ENCODE measurements at places on chromosomes 12 and 14.

DNA sequence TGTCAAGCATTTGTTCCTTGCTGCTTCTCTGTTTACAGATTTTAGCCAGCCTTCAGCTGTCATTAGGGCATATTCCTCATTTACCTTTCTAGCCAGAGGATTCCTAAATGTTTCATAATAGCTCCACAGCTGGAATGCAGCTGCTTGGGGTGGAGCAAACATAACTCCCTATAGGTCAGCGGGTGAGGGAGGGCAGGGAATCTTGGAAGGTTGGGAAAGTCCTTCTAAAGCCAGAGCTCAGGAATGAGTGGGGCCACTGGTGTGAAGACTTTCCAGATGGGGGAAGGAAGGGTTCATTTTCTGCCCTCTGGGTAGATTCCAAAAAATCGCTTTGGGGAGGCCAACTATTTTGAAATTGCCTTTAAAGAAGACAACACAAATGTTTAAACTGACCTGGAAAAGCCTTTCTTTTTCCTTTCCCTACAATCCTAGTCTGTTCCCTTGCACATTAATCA lies 16.3 kb upstream of the IRF2BPL start:
- no peak for DNase-seq

DNA sequence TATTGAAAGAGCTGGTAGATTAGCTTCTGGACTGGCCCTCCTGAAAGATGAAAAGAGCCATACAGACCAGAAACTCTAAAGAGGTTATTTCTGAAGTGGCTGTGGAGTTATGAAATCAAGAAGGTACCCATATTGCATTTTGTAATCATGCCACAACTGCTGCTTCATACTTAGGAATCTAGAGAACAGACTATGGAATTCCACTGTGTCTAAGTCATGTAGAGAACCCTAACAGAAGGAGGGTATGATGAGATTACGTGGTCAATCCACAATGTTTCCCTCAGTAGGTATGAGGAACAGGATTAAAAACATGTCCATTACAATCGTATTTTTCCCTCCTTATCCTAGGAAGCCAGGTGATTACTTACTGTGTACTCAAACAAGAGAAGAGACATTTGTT lies 708.8 kb downstream of the RERGL start:
- DNase-seq = no peak

DNA sequence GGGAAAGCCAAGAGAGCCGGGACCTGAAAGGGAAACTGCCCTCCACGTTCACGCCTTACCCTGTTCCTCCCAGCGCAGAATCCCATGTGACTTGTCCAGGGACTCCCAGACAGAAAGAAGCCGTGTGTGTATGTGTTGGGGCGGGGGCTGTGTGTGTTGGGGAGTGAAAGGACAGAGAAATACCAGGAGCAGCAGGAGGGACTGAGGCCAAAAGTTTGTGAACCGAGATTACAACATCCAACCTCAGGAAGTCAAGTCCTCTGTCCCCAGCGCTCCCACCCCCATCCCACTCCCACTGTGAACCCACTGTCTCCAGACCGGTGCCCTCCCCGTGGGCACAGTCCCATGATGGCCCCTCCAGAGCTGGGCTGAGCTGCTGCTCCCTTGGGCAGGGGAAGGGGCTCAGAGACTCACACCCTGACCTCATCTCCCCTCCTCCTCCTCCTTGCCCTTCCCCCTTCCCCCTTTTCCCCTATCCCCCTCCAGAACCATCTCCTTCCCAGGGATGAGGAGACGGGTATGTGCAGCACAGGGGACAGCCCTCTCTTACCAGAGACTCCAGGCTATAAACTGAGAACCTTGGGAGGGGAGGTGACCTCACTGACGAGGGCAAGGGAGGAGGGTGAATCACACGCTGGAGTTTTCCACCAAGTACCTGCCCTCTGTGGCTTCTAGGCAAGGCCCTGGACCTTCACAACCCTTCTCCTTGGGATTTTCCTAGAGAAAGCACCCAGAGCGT lies at the start of gene SLC6A12:
TSS of gene SLC6A12 (minus strand) at position 155 of the 739 bp plus-strand sequence. CDS start 4,171 bp downstream, outside the sequence.
- no peak for DNase-seq

DNA sequence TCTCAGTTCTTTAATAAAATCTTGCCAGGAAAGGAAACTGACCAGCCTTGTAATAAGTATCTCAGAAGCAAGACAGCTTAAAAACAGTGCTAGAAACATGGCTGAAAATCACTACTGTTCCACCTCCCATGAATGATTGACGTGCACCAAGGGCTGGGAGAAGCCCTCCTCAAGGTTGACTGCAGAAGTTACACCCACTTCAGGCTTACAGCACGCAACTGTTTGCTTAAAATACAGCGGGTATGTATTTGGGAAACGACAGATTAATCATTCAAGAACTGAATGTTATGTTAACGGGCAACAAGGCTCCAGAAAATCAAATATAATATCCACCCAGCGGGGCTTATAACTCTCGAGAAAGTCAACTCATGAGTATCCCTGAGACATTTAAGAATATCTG lies 22.1 kb downstream of the PRKD1 start:
- no peak for DNase-seq

DNA sequence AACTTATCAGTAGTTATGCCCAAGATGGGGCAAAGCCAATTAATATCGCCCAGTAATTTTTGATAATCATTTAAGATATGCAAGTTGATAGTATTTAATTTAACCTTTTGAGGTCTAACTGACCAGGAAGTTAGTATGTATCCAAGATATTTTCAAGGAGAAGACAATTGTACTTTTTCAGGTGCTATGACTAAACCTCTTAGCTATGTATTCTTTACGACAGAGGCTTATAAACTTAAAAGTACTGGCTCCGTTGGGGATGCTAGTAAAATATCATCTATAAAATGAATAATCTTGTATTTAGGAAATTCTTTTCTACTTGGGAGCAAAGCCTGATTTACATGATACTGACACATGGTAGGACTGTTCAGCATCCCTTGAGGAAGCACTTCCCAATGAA lies 40.3 kb downstream of the TMTC3 start:
- DNase-seq = no peak

- DNase-seq = no peak
These were observed 164.8 kb downstream of the SNAPC1 start for GRCh38 chr14:61927060-61927459.

- DNase-seq = no peak
These were observed 479.9 kb upstream of the NOVA1 start for GRCh38 chr14:27077710-27078109.

DNA sequence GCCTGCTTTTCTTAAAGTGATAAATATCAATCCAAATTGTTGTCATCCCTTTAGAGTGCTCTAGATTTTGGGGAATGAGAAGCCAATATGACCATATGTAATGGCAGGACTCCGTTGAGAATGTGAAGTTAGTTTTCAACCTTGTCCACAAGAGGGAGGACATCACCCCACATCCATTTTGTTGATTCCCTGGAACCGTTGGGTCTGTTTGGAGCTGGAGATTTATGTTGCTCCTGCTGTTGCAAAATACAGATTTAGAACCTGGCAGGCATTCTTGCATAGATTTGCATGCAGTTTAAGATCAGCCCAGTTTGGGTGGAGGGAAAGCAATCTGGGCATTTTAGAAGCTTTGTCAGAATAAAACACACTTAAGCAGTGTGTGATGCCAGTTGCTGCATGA lies 620.1 kb downstream of the NRXN3 start:
- peak; percentile 16 for DNase-seq

DNA sequence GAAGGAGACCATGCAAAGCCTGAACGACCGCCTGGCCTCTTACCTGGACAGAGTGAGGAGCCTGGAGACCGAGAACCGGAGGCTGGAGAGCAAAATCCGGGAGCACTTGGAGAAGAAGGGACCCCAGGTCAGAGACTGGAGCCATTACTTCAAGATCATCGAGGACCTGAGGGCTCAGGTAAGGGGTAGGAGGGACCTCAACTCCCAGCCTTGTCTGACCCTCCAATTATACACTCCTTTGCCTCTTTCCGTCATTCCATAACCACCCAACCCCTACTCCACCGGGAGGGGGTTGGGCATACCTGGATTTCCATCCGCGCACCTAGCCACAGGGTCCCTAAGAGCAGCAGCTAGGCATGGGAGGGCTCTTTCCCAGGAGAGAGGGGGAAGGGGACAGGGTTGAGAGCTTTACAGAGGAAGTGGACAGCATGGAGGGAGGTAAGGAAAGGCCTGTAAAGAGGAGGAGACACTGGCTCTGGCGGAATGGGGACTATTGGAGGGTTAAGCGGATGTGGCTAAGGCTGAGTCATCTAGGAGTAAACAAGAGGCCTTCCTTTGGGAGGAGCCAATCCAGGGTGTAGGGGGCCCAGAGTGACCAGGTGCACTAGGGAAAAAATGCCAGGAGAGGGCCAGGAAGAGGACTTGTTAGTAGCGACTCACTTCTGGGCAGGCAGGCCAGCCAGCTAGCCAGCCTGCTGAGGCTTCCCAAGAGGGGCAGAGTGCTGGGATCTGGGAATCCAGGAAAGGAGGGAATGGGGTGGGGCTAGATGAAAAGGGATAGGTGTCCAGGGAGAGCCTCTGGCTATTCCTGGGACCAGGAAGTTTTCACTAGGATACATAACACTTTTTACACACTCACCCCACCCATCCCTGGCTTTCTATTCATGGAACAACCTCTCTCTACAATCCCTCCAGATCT lies 754 bp downstream of the KRT18 start:
- DNase-seq = peak; percentile 59

- no peak for DNase-seq
These were observed 123.2 kb downstream of the FBXL14 start for GRCh38 chr12:1471224-1471623.

DNA sequence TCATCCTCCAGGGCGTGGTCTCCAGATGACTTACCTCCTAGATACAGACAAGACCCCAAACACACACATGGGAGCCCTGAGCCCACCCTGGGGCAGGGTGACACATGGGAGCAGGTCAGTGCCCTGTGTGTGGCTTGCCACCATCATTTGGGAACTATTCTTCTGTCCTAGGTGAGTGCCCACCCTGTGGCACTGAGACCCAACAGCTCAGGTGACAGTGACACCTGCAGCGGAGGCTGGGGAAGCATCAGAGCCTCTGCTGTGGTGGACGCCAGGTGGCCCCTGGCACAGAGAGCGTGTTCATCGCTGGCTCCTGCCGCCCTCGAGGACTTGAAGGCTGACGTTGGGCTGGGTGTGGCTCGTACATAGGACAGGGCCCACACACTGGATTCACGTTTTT lies 23.0 kb downstream of the SFSWAP start:
- no peak for DNase-seq

DNA sequence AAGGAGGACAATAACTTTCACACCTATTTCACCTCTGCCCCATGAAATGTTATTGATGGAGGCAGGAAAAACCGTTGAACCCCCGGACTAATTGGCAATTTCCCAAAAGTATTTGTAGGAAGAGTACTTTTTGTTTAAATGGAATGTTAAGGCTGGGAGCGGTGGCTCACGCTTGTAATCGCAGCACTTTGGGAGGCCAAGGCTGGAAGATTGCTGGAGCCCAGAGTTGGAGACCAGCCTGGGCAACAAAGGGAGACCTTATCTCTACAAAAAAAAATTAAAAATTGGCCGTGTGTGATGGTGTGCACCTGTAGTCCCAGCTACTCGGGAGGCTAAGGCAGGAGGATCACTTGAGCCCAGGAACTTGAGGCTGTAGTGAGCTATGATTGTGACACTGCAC lies 26.0 kb upstream of the SPTLC2 start:
- no peak for DNase-seq

GRCh38 chr12:18808221-18808620 lies 70.3 kb downstream of the CAPZA3 start:
- DNase-seq = no peak

DNA sequence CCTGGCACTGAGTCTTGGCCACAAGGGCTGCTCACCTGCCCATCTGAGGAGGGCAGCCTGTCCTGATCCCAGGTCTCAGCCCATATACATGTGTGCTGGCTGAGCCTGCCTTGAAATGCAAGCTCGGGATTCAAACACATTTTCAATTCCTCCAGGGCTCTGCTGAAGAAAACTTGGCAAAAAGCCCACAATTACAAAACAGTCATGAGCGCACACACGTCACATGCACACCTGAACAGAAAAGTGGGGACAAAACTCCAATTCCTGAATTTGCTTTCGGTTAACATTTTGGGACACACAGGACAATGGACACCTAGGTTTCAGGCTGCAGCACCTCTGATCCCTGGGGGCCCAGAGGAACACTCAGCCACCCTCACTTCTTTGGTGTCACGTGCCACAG lies 113.9 kb downstream of the RBM19 start:
- no peak for DNase-seq

GRCh38 chr12:12965836-12966235 lies 13.9 kb upstream of the GPRC5D start:
- DNase-seq = no peak

DNA sequence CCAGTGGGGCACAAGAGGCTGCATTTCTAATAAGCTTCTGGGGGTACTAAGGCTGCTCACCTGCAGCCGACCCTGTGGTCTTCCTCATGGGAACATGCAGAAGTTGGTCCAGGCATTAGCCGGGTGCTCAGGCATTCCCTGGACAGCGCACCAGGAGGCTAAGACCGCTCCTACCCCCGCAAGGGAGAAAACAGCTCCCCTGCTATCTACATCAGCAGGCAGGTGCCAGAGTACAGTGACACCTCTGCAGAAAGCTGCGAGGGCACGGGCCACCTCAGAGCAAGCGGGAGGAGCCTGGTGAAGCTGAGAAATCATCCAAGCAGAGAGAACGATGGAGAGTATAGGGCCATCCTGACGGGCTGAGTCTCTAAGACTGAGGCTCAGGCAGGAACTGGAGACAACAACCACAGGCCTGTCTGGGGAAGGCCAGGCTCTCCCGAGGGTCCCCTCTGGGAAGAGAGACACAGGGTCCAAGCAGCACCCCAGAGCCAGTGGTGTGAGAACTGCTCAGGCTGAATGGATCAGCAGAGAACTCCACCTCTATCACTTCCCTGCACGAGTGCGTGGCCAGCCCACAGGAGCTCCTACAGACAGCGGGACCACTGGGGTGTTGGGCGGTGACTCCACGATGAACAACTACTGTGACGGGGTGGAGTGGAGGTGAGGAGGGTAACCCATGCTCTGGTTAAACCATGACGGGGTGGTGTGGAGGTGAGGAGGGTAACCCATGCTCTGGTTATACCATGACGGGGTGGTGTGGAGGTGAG lies 62.1 kb downstream of the AMN start:
- DNase-seq = no peak

DNA sequence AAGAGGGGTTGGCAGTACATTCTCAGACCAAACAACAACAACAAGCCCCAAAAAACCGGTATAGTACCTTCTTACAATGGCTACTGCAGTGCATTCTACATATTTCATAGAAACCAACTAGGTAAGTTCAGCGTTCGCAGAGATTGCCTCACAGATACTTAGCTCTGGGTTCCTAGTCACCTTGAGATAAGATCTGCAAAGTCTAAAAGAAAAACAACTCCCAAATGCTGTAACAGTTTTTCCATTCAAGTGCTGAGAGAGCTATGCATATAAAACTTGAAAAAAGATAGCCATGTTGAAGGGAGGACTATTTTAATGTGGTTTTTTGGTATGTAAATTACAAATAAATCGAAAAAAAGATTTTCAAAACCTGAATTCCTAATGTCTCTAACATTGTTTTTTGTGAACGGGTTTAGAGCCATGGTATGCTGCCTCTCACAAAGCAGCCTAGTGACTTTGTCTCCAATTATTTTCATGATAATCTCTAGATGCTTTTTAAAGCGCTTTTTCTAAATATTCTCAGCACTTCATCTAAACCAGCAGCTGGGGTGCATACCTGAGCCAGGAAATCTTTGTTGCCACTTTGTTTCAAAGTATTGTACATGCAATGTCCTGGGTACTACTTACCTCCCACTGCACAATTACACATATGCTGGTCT lies 56.6 kb upstream of the CRACR2A start:
- DNase-seq = no peak

GRCh38 chr14:69818758-69819191 lies 21.7 kb upstream of the SLC10A1 start:
- DNase-seq = peak; percentile 78

Measured in endothelial cell (in vitro differentiated cells).